Tibial artery (tissue), 4 donors: ENCODE measurements at places on chromosomes 4 and X.

- H3K4me3 ChIP-seq = no peak overlapping the region
- H3K4me1 ChIP-seq = no peaks in the 10 kb centered on the region
- H3K27ac ChIP-seq = no peak overlapping the region
- no peaks in the 10 kb centered on the region for H3K27me3 ChIP-seq
Measured at GRCh38 chrX:48616576-48616975, 19.3 kb downstream of the WDR13 start.

DNA sequence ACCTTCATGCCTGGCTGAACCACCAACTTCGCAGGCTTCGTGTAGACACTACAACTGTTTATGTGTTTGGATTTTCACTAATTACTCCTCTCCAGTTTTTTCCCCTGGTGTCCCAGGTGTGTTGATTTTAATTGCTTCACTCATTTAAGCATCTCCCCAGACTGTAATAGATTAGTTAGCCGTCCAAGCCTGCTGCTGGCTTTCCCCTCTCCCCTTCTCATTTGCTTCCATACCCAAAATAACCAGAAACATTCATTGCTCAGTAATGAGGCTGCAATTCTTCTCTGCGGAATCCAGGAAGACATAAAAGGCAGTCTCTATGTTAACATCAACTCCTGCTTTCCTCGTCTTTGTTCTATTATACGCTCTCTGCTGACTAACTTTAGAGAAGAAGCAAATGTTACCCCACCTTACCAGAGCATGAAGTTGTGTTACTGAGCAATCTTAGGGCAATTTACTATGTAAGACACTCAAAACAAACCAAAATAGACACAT, 37.9 kb upstream of the SCRG1 start:
- no peak overlapping the region for H3K27ac ChIP-seq
- no peaks in the 10 kb centered on the region for H3K27me3 ChIP-seq
- DNase-seq = no peak
- H3K4me1 ChIP-seq = no peaks in the 10 kb centered on the region

DNA sequence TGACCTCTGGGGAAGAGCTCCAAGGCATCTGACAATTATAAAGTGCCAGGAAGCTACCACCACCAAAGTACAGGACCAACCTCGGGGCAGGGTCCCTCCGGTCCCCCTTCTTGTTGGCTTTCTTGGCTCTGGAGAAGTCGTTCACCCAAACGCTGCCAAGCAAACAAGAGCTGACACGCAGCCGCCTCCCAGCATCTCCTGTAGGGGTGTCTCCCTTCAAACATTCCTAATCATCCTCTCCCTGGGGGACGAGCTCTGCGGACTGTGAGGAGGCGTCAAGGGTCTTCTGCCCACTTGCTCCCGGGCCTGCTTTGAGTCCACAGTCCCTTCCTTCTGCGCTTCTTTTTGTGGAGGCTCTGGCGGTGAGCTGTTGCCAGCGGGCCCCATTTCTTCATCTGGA, 158.9 kb upstream of the MAB21L2 start:
- no peaks in the 10 kb centered on the region for H3K36me3 ChIP-seq
- no peak overlapping the region for H3K4me3 ChIP-seq
- H3K27me3 ChIP-seq = no peaks in the 10 kb centered on the region
- H3K27ac ChIP-seq = no peak overlapping the region
- no peaks in the 10 kb centered on the region for H3K4me1 ChIP-seq
- no peak for DNase-seq

DNA sequence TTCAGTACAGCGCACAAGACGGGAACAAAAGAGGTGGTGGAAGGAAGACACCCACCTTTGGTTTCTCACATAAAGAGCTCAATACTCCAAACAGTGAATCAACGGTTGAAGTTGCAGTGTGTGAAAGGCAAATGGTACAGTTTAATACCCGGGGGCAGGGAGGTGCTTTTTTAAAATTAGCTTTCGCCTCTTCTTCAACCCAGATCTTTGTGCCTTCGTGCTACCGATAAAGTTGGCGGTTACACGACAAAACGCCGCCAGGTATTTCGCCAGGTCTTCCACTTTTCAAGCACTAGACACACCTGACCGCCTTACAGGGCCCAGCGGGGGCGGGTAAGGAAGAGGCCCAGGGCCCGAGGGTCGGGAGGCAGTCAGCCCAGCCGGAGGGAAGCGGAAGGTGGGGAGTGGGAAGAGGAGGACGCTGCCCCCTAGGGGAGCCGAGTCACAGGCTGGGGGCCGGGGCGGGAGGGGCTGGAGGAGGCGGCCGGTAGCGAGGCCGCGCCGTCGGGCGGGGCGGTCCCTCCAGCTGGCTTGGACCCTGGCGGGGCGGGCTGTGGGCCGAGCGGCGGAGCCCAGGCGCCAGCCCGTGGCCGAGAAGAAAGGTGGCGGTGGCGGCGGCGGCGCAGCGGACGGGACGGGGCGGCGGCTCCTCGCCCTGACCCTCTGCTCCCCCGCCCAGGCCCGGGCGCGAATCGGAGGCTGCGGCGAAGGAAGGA, 16.0 kb downstream of the UTP3 start:
- H3K36me3 ChIP-seq = no peaks in the 10 kb centered on the region
- H3K4me1 ChIP-seq = peaks cover 13% of the 10 kb centered on the region
- peak overlapping the region; percentile 96 for H3K4me3 ChIP-seq

- H3K27me3 ChIP-seq = no peaks in the 10 kb centered on the region
- no peak for DNase-seq
- H3K27ac ChIP-seq = peak overlapping the region; percentile 79
- peak overlapping the region; percentile 95 for H3K4me3 ChIP-seq
- no peaks in the 10 kb centered on the region for H3K36me3 ChIP-seq
Measured at GRCh38 chr4:146520896-146521540, 722 bp downstream of the SLC10A7 start.

GRCh38 chr4:74096265-74096980, 2.6 kb downstream of the CXCL2 start:
- H3K36me3 ChIP-seq = no peaks in the 10 kb centered on the region
- H3K27me3 ChIP-seq = no peaks in the 10 kb centered on the region
- H3K4me1 ChIP-seq = peaks cover 15% of the 10 kb centered on the region

DNA sequence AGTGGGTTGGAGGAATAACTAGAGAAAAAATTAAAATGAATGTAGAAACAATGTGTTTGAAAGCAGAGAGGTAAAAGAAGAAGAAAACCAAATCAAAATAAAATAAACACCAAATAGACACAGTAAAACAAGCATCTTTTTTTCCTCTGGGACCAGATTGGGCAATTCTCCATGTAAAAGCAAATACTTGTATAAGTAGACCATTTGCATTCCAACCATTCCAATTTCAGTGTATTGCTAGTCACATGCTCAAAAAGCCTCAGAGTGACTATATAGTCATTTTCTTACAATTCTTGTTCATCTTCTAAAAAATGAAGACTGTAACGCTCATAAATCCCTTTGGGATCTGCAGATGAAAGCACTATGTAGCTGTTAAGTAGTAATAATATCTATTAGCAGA, 969.5 kb downstream of the PCDH18 start:
- no peak overlapping the region for H3K4me3 ChIP-seq
- H3K27ac ChIP-seq = no peak overlapping the region
- H3K27me3 ChIP-seq = no peaks in the 10 kb centered on the region
- H3K4me1 ChIP-seq = no peaks in the 10 kb centered on the region
- H3K36me3 ChIP-seq = no peaks in the 10 kb centered on the region
- DNase-seq = no peak

GRCh38 chr4:94461506-94461905, 9.8 kb downstream of the PDLIM5 start:
- H3K4me3 ChIP-seq = no peak overlapping the region
- H3K27me3 ChIP-seq = no peaks in the 10 kb centered on the region
- no peak for DNase-seq
- peaks cover 1% of the 10 kb centered on the region for H3K36me3 ChIP-seq

GRCh38 chrX:81979806-81980515, 778.1 kb downstream of the SH3BGRL start:
- H3K4me1 ChIP-seq = no peaks in the 10 kb centered on the region
- no peak overlapping the region for H3K4me3 ChIP-seq
- no peaks in the 10 kb centered on the region for H3K27me3 ChIP-seq
- DNase-seq = no peak
- H3K36me3 ChIP-seq = no peaks in the 10 kb centered on the region

DNA sequence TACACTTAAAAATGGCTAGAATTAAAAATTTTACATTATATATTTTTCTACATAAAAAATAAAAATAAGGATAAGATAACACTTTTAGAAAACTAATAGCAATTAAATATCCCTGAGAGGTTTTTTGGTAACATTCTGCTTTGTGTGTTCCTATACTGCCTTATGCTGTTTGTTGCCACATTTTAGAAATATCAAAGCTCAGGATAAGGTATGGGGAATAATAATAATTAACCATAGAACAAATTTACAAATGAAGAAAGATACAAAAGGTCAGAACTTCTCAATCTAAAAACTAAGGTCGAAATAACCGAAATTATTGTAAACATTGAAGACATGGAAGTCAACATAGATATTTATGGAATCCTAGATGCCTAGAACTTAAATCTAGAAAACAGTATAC, 71.4 kb downstream of the COX7B2 start:
- H3K36me3 ChIP-seq = no peaks in the 10 kb centered on the region
- H3K27ac ChIP-seq = no peak overlapping the region
- no peak for DNase-seq
- no peaks in the 10 kb centered on the region for H3K4me1 ChIP-seq
- no peak overlapping the region for H3K4me3 ChIP-seq

DNA sequence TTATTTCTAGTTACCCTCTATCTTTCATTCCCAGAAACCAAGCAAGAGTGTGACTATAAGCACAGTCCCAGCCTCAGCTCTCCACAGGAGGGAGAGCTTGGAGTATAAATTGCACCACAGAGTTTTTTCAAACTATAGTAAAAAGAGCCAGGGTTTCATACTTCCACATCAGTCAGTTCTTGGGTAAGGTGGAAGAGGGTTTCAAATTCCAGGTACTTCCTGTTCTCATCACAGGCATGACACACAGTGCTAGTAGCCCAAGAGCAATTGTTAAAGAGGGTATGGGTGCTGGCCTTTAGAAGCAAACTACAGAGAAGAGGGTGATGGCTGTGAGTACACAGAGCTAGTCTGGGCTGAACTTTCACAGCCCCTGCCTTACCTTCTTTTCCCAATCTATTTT, 5.7 kb upstream of the IL1RAPL1 start:
- no peak for DNase-seq
- H3K36me3 ChIP-seq = no peaks in the 10 kb centered on the region
- H3K27ac ChIP-seq = no peak overlapping the region
- H3K27me3 ChIP-seq = no peaks in the 10 kb centered on the region

DNA sequence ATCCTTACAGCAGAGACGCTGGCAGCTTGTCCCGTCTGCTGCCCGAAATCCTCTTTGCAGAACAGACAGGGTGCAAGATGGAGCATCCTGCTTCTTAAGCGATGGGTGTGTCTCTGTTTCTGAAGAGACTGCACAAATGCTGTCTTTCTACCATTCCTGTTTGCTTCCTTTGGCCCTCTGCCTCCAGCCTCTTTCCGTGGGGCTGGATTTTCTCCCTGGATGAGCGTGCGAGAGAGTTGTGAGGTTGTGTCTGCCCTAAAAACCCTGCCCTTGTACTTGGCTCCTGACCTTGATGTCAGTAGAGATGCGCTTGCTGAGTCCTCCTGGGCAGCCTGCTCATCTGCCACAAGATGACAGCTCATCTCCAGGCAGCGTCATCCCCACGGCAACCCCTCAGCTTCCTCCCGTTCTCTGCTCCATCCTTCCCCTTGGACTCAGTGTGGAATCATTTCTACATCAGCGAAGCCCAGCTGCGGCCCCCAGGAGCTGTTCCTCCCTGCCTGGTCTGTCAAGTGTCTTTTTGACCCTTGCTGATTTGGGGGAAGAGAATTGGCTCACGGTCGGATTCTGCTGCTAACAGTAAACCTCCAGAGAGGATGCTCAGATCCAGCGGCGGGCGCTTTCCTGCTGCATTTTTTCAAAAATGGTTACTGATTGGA, 246.2 kb downstream of the ASMT start:
- H3K36me3 ChIP-seq = no peaks in the 10 kb centered on the region
- H3K4me3 ChIP-seq = no peak overlapping the region

DNA sequence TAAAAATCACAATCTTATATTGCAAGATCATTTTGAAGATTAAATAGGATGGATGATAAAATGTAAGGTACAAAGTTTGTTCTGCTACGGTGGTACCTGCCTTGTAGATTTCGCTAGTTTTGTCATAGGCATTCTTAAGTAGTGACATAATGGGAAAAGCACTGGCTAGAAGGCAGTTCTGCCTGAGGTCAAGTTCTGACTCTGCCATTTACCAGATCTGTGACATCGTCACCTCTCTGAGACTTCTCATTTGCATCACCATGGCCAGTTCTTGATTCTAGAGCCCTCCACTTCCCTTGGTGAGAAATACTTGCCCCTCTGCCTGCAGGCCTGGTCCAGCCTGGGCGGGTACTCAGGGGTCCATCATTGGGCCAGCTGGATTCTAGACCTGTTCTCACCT, 85.2 kb downstream of the HS3ST1 start:
- no peak overlapping the region for H3K4me3 ChIP-seq
- no peaks in the 10 kb centered on the region for H3K36me3 ChIP-seq
- H3K4me1 ChIP-seq = no peaks in the 10 kb centered on the region

- H3K36me3 ChIP-seq = no peaks in the 10 kb centered on the region
- DNase-seq = no peak
- H3K4me1 ChIP-seq = no peaks in the 10 kb centered on the region
- no peaks in the 10 kb centered on the region for H3K27me3 ChIP-seq
- H3K27ac ChIP-seq = no peak overlapping the region
- H3K4me3 ChIP-seq = no peak overlapping the region
Measured at GRCh38 chrX:16039363-16039762, 84.0 kb upstream of the GRPR start.

GRCh38 chr4:62881901-62882300, 1527.3 kb downstream of the TECRL start:
- no peak overlapping the region for H3K4me3 ChIP-seq

- no peak for DNase-seq
- no peaks in the 10 kb centered on the region for H3K27me3 ChIP-seq
- H3K4me1 ChIP-seq = no peaks in the 10 kb centered on the region
- no peaks in the 10 kb centered on the region for H3K36me3 ChIP-seq
- H3K27ac ChIP-seq = no peak overlapping the region
Measured at GRCh38 chr4:85717351-85717750, 242.4 kb downstream of the ARHGAP24 start.

GRCh38 chr4:8260656-8261111, 8.9 kb upstream of the HTRA3 start:
- H3K4me1 ChIP-seq = no peaks in the 10 kb centered on the region
- no peak overlapping the region for H3K4me3 ChIP-seq
- peaks cover 5% of the 10 kb centered on the region for H3K27me3 ChIP-seq
- no peak overlapping the region for H3K27ac ChIP-seq
- no peaks in the 10 kb centered on the region for H3K36me3 ChIP-seq

GRCh38 chr4:112411781-112412550, 104.0 kb downstream of the NEUROG2 start:
- H3K4me3 ChIP-seq = no peak overlapping the region
- peaks cover 26% of the 10 kb centered on the region for H3K36me3 ChIP-seq
- no peak overlapping the region for H3K27ac ChIP-seq
- no peaks in the 10 kb centered on the region for H3K27me3 ChIP-seq

- H3K4me3 ChIP-seq = no peak overlapping the region
- no peaks in the 10 kb centered on the region for H3K27me3 ChIP-seq
- no peaks in the 10 kb centered on the region for H3K4me1 ChIP-seq
- H3K27ac ChIP-seq = no peak overlapping the region
- H3K36me3 ChIP-seq = no peaks in the 10 kb centered on the region
Measured at GRCh38 chr4:170033999-170034398, 7.8 kb upstream of the MFAP3L start.

- H3K4me1 ChIP-seq = no peaks in the 10 kb centered on the region
- H3K4me3 ChIP-seq = no peak overlapping the region
- no peak for DNase-seq
Measured at GRCh38 chrX:108312011-108312410, 126.2 kb downstream of the COL4A6 start.
